ENCODE measurements at places on chromosomes 7 and 10.

DNA sequence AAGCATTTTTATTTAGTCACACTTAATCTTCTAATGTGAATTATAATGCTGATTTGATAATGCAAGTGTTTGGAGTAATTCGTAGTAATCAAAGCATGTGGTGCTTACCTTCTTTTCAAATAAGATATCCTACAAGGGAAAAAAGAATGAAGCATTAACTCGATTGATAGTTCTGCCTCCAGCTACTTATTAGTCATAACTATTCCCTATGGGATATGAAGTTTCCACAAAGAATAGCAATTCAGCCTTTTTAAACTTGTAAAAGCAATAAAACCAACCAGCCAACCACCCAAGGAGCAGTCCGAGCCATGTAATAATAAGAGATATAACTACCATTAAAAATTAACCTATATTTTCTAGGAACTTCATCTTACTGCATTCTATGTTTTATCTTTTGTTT lies 11.6 kb downstream of the COL28A1 start:
- no peak for DNase-seq

DNA sequence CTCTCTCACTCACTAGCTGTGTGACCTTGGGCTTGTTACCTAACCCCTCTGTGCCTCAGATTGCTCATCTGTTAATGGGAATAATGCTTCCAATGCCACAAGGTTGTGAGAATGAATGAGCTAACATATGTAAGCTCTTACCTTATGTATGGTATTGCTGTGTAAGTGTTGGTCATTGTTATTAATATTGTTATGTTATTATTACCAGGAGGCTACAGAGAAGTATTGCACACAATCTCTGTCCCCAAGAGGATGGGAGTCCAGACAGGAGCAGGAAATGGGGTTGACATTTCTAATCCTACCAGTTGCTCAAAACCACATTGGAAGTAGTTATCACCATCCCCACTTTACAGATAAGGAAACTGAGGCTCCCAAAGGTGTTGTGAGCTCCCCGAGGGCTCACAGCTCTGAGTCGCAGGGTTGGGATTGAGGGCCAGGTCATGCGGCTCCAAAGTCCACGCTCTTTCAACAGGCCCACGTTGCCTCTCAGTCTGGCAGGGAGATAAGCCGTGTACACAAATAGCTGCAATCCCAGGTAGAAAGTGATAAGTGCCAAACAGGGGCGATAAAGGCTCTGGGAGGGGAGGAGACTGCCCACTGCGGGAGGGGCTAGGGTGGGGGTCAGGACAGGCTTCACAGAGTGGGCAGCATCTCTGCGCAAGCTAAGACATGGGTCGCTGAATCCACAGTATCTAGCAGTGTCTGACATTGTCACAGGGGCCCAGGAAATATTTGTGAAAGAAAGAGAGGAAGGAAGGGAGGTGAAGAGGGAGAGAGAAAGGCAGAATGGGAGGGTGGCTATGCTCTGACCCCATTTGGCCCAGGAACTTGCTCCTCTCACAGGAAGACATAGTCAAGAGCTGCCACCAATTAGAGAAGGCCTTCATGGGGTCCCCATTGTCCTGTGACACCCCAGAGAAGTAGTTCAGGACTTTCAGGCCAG lies 9.6 kb upstream of the ZMIZ1 start:
- no peak for DNase-seq

DNA sequence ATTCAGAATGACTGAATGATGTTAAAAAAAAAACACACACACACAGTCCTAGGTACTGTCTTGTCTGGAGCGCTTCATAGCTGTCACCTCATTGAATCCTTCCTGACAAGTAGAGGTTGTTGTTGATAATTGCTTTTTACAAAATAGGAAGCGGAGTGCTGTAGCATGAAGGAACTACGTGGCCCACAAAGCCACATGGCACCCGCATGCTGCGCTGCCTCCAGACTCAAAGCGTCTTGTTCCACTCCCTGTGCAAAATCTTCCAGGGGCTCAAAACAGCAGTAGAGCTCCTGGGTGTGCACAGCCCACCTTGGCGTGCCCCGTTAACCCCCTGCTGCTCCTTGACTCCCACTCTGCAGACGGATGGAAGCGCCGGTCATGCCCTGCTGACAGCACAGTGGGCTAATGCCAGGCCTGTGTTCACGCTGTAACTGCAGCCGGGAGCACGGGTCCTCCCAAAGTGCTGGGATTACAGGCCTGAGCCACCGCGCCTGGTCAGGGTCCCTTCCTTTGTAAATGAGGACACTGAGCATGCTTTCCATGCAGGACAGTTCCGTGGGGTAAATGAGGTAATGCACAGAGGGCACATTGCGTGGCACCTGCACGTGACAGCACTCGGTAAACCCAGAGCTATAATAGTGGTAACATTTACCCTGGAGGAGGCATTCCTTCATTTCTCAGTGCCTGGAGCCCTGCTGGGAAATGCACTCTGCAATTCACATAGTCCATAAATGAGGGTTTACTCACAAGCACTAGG lies 91.1 kb upstream of the GNA12 start:
- DNase-seq: no peak

DNA sequence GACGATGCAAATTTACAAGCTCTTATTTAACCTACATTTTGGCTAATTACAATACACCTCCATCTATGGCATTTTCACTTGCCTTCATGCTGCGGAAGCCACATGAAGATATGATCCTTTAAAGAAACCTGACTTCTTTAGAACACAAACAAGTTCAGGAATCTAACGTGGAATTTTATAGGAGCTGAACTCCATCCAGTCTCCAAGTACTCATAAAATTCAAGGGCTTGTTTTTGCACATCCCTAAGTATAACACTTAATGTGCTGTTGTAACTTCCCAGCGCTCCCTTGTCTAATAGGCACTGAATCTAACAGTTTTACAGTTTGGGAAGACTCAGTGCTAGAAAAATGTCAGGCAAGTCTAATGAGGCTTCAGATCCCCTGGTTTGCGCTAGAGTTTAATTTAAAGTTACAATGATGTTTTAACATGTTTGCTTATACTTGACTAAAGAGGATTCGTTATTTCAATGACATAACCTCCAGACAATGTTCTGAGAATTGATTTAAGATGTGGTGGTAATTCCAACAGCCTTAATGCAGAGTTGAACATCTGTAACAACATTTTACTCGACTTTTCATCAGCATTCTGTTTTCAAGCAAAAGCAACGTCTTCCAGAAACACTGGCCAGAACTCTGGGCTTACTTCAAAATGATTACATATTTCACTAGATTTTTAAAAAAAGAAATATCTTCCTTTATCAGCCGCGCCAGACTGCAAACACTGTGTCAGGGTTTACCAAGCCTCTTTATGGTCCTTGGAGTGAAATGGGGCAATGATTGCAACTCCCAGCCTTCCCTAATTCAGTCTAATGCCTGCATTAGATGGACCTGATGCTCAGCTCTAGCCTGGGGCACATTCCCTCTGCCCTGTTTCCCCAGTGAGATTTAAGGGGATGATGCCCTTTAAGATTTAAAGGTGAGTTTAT lies 664.3 kb downstream of the KCNMA1 start:
- no peak for DNase-seq

DNA sequence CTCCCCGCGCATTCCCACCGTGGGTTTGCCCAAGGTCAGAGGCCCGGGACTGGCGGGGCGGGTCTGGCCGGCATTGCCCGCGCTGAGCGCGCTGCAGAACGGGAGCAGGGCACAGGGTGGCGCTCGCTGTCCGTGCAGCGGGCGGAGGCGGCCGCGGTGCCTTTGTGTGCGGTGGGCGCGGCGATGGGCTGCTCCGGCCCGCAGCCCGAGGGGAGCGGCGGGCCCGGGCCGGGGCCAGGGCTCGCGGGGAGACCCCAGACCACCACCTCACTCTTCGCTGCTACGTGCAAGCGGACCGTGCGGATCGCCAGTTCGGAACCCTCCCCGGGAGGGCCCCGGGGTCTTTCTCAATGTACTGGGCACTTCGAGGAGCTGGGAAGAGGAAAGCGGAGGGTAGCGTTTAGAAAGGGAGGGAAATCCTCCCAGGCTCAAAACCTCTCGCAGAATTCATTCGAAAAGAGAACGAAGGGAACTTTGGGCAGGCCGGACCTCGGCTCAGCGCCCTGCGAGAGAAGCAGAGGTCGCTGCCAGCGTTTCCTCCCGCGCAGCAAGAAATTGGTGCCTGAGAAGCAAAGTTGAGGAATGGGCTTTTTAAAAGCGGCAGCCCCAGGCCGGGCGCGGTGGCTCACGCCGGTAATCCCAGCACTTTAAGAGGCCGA lies 8.5 kb downstream of the SP8 start:
- DNase-seq: no peak

All from thoracic aorta (tissue), 2 donors.